Vagina (tissue), 2 donors: ENCODE measurements at places on chromosomes 5 and 9. TPM values are rescaled to one million over a fixed set of nuclear protein-coding genes. Genes with fewer than 3 reads are reported as not detected.

OGN gene
- 11.5 TPM for total RNA-seq

PLAC8L1 gene
- total RNA-seq = not detected

STOML2 gene
- total RNA-seq = 98.2 TPM

- no peaks in the 10 kb centered on the region for H3K27me3 ChIP-seq
- no peaks in the 10 kb centered on the region for H3K36me3 ChIP-seq
- H3K27ac ChIP-seq = no peak overlapping the region
Observed at GRCh38 chr9:137715321-137715720, 96.5 kb downstream of the EHMT1 start.

- DNase-seq = no peak
- no peaks in the 10 kb centered on the region for H3K36me3 ChIP-seq
- H3K27me3 ChIP-seq = no peaks in the 10 kb centered on the region
- no peak overlapping the region for H3K4me3 ChIP-seq
- H3K4me1 ChIP-seq = no peaks in the 10 kb centered on the region
Observed at GRCh38 chr5:6574111-6574510, 58.7 kb downstream of the NSUN2 start.

GRCh38 chr5:33129309-33129708, 311.5 kb upstream of the TARS1 start:
- DNase-seq = no peak
- H3K4me1 ChIP-seq = no peaks in the 10 kb centered on the region
